ENCODE measurements at places on chromosomes 1 and 21. TPM values are rescaled to one million over a fixed set of nuclear protein-coding genes. Genes with fewer than 3 reads are reported as not detected.

Gene NDC1
- total RNA-seq: 5.8 TPM

Gene MROH7
- total RNA-seq: 2.3 TPM

Gene CALML6
- 1.4 TPM for total RNA-seq

Gene CYYR1
- total RNA-seq: 3.6 TPM

Gene AMY2A
- total RNA-seq: 0.60 TPM

Gene ZFP69B
- 0.55 TPM for total RNA-seq

Gene KCNA2
- 0.03 TPM for total RNA-seq

Gene TMEM82
- 33.0 TPM for total RNA-seq

Gene C1QA
- 65.3 TPM for total RNA-seq

Gene DNALI1
- total RNA-seq: 6.8 TPM

Gene TRNAU1AP
- total RNA-seq: 8.3 TPM

Gene CENPF
- total RNA-seq: 1.1 TPM

Gene SGIP1
- total RNA-seq: 0.30 TPM

Gene CD1B
- not detected for total RNA-seq

Gene IQGAP3
- 0.23 TPM for total RNA-seq

Gene TARS2
- 22.7 TPM for total RNA-seq

Gene IGSF21
- 0.81 TPM for total RNA-seq

Gene CELA3A
- 13.4 TPM for total RNA-seq

Gene SPRR2A
- total RNA-seq: not detected

Gene GPR37L1
- not detected for total RNA-seq

Gene OPRD1
- total RNA-seq: not detected

Gene CD53
- total RNA-seq: 9.3 TPM

Gene LIPI
- not detected for total RNA-seq

Gene FCGR1A
- 1.1 TPM for total RNA-seq
